ENCODE measurements at places on chromosomes 11 and 22. TPM values are rescaled to one million over a fixed set of nuclear protein-coding genes. Genes with fewer than 3 reads are reported as not detected.

DNA sequence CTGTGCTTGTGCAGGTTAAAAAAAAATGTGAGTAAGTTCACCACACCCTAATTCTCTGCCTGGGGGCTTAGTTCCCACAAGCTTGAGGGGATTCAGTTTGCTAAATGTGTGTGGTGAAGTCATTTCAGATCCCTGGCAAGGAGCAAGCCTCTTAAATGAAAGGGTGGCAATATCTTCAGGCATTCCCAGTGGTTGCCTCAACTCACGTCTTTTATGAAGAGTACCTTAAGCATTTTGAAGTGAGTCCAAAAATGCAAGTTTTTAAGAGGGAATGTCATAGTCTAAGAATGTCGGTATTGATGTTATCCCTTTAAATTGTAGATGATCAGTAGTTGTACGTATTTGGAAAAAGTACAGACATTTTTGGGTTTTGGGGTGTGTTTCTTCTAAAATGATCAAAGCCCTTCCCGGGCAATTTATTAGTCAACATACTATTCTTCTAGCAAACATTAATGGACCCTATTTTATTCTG, 4.9 kb downstream of the TCP11L1 start:
- no peak for DNase-seq

APOL3 gene
- total RNA-seq, result 98.2 TPM

GRCh38 chr11:473962-474785, 24.1 kb downstream of the PTDSS2 start:
- no peak for DNase-seq

- peak; percentile 84 for DNase-seq
Measured at GRCh38 chr22:31082606-31083376, 1.7 kb downstream of the SMTN start.

C11orf65 gene
- total RNA-seq, result not detected

MPEG1 gene
- total RNA-seq, result 4.5 TPM

DNA sequence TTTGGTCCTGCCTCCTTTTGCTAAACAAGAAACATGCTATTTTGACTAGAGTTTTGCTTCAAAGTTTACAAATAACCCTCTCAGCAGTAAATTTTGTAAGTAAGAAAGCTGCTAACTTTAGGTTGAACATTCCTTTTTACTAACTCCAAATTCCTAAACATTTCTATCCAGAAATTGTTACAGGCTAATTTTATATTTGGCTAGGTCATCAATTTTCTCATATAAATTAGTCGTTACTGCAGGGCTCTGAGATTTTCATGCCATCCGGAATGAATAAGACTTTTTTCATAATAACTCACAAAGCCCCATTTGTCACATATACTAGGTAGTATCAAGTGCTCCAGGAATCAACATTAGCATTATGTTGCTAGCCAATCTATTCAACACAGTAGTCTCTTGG, 143.1 kb downstream of the METTL15 start:
- DNase-seq, result no peak

GRCh38 chr11:70159627-70160570, 43.2 kb upstream of the FADD start:
- DNase-seq, result peak; percentile 69

DNA sequence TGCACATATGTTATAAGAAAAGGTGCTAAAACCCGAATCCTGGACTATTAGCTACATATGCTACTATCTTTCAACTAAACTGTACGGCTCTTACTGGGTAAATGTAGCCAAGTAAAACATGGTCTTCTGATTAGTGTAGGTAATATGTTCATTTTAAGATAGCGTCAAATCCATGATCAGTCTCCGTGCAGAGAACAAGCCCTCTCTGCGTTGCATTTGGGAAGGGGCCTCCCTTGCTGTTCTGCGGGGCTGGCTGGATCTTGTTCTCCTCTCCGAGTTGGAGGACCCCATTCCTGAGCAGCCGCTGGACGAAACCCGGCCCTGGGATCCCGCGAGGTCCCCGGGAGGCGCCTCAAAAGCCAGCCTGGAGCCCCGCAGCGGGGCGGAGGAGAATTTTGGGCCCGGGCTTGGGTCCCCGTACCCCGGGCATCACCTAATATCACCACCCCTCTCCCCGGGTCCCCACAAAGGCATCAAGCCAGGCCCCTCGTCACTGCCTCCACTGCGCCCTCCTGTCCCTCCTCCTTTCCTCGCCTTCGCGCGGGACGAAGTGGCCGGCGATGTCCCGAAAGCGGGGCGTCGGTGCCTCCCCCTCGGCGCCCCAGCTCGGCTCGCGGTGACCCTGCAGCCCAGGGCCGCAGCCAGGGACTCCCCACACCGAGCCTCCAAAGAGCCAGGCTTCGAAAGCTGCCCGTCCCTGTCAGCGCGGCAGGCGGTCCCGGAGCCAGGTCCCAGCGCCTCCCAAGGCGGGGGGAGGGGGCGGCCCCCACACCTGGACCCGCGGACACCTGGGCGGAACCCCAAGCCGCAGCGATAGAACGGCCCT, 54.5 kb upstream of the FBXO3 start:
- DNase-seq, result no peak

DNA sequence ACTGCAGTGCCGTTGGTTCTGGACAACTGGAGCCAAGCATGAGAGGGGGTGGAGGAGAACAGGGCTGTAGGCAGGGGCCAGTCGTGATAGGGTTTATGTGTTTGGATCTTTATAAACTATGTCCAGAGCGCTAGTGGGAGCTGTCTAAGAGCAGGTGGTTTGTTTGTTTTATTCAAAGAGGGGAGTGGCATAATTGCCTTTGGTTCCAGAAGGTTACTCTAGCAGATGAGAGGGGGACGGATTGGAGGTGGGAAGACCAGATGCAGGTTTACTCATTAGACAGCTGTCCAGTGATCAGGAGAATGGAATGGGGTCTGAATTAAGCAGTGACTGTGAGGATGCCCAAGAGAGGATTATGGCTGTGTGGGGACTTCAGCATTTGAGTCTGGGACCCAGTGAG, 109.3 kb upstream of the TBCEL start:
- no peak for DNase-seq

- peak; percentile 85 for DNase-seq
Measured at GRCh38 chr22:43127166-43127908, 15.9 kb downstream of the MCAT start.

- DNase-seq, result no peak
Measured at GRCh38 chr11:34476849-34477248, 36.7 kb downstream of the ELF5 start.

DNA sequence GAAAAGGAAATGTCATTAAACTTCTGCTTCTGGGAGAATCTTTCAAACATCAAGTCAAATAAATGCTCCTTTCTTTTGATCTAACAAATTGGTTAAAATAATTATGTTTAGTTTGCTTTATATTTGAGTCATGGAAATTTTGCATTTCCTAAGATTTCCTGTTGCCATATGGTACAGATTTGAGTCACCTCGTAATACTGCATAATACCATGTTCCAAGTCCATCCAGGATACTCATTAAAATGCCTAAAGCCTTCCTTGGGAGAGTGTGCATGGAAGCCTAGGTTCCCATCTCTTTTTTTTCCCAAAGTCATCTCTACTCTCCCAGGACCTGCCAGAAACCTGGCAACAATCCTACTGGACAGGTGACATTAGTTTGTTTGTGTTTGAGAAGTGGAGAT, 4.2 kb downstream of the OR9I1 start:
- no peak for DNase-seq

MYOD1 gene
- total RNA-seq, result not detected

DNA sequence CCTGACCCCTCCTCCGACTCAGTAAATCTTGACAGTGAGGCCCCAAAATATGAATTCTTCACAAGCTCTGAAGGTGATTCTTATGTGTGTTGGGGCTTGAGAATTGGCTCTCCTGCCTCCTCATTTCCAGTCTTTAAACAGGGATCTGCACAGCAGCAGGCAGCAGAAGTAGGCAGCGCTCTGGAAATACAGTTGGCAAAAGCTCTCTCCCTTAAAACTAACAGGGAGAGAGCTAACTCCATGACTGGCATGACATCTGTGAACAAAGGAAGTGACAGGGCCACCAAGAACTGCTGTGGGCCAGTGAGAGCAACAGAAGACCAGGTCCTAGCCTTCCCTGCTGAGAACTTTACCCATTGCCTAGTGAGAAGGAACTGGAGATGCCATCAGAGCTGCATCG, 70.1 kb downstream of the PANX1 start:
- no peak for DNase-seq

GRCh38 chr11:3834664-3835461, 5.9 kb downstream of the RHOG start:
- peak; percentile 72 for DNase-seq

CCDC73 gene
- total RNA-seq, result not detected

OR51B4 gene
- not detected for total RNA-seq

DNA sequence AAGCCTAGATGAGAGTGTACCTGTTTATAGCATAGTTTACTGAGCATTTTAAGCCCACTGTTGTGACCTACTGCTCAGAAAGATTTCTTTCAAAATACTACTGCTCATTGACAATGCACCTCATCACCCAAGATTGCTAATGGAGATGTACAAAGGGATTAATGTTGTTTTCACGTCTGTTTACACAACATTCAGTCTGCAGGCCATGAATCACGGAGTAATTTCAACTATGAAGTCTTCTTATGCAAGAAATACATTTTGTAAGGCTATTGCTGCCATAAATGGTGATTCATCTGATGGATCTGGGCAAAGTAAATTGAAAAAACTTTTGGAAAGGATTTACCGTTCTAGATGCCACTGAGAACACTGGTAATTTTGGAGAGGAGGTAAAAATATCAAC, 112.9 kb downstream of the KIF18A start:
- no peak for DNase-seq

LARGE1 gene
- total RNA-seq, result 78.1 TPM

Data from Peyer's patch (tissue), 4 donors.